IPS-NIHi11 (cell line): ENCODE measurements at places on chromosomes 1 and 21.
A peak's percentile ranks its signal among the peaks of the same experiment; 100 is the strongest.

- DNase-seq = no peak
Measured at GRCh38 chr1:85576266-85576641, 4.3 kb upstream of the CCN1 start.

- no peak for DNase-seq
Measured at GRCh38 chr1:29621826-29622435, 385.6 kb downstream of the PTPRU start.

- DNase-seq = peak; percentile 6
Measured at GRCh38 chr1:1168451-1169411, 4.9 kb upstream of the TTLL10 start.

DNA sequence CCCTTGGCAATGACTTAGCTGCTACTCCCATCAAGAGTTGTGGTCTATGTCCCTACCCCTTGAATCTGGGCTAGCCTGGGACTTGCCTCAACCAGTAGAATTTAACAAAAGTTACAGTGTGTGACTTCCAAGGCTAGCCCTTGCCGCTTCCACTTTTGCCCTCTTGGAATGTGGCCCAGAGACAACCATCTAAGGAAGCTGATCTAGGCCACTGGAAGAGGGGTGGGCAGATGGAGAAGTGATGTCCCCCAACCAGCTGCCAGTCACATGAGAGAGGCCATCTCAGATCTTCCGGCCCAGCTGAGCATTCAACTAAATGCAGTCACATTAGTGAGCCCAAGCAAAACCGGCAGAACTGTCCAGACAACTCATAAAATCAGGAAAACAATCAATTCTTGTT lies 115.1 kb downstream of the TOMM20 start:
- no peak for DNase-seq

DNA sequence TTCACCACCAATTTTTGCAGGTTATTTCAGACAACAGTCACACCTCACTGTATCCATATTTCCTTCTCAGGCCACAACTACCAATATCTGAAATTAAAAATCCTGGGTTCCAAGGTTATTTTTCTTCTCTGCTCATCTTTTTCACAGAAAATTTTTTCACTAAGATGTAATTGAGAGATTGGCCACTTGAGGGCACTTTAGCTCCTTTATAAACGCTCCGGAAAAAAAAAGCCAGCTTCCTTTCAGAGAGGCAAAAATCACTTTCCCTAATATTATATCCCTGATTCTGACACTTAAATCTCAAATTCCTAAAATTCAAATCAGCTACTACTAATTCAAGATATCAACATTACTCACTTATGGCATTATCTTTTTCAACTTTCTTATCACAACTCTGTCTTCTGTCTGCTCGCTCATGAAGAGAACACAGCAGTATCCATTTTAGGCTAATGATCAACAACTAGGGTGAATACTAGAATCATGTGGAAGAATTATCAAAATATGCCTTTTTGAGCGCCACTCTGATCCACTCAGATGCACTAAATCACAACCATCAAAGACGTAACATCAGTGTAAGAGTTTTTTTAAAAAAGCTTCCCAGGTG lies 101.4 kb upstream of the RGS1 start:
- DNase-seq = peak; percentile 42

DNA sequence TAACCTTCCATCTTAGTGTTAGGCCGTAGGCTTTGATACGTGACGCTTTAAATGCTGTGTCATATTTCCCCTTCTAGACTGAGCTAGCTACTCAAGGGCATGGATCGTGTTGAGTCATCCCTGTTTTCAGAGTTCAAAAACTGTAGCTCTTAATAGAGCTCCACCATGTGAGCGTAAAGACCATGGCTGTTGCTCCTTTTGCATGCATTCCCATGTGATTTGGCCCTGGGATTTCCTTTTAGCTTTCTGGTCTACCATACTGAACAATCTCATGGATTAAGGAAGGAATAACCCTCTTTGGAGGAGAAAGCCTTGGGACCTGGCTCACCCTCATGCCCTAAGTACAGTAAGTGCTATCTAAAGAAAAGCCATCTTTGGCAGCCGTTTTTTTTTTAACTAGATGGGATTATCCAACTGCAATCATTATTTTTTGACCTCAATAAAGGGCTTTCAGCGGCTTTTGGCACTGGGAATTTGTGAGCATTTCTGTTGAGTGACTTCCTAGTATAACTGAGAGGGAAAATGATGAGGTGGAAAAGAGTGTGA lies 76.6 kb downstream of the PLPP3 start:
- DNase-seq = no peak

DNA sequence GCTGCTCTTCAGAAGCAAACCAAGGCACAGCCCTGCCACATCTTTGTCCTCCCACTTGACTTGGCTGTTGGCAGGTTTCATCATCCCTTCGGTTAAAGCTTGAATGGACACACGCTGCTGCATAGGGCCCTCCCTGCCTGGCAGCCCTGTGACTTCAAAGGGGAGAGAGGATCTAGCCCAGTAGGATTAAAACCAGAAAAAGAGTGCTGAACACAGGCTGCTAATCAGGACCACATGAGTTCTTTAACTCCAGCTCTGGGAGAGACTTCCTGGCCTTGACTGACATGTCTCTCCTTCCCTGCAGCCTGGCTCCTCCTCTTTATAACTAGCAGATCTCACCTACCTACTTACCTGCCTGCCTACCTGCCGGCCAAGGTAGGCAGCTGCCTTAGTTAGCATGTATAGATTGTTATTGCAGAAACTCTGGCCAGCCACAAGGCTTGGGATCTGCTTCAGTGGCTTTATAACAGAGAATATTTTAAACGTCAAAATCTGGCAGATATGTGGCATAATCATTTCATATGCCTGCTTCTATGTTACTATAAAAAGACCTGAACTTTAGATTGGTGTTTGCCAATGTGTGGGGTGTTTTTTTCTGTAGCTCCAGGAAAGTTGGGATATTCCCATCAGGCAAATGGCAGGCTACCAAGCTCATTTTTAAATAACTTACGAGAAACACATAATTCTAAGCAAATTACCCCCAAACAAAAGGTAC lies 49.4 kb downstream of the ERG start:
- peak; percentile 62 for DNase-seq

- no peak for DNase-seq
Measured at GRCh38 chr1:20998826-20999225, 177.9 kb downstream of the EIF4G3 start.

DNA sequence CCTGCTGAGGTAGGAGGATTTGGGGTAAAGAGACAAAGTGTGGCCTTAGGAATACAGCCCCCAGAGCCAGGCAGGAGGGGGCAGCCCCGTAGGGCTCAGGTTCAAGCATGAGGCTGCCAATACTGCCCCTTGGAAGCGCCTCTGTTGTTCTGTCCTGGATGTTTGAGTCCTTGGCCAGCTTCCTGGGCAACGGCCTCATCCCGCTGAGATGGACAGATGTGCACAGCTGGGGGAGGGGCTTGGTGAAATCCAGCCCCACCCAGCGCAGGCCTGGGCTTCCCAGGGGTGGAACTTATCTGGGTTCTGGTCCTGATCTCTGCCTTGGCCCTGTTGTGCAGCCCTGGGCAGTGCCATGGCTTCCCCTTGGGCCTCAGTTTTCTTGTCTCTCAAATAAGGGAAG lies 34.8 kb upstream of the MAN1C1 start:
- no peak for DNase-seq

DNA sequence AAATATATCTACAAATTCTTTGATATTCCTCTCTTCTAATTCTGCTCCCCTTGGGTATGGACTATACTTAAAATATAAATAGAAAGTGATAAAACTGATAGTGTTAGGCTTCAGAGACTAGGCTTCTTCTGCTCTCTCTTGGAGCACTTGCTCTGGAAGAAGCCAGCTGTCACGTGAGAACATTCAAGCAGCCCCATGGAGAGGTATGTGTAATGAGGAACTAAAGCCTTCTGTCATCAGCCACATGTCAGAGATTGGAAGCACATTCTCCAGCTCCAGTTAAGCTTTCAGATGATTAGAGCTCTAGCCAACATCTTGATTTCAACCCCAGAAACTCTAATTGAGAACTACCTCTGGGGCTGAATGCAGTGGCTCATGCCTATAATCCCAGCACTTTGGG lies 34.3 kb downstream of the XKR8 start:
- DNase-seq = no peak

GRCh38 chr1:164183854-164184635 lies 374.9 kb upstream of the PBX1 start:
- DNase-seq = no peak

DNA sequence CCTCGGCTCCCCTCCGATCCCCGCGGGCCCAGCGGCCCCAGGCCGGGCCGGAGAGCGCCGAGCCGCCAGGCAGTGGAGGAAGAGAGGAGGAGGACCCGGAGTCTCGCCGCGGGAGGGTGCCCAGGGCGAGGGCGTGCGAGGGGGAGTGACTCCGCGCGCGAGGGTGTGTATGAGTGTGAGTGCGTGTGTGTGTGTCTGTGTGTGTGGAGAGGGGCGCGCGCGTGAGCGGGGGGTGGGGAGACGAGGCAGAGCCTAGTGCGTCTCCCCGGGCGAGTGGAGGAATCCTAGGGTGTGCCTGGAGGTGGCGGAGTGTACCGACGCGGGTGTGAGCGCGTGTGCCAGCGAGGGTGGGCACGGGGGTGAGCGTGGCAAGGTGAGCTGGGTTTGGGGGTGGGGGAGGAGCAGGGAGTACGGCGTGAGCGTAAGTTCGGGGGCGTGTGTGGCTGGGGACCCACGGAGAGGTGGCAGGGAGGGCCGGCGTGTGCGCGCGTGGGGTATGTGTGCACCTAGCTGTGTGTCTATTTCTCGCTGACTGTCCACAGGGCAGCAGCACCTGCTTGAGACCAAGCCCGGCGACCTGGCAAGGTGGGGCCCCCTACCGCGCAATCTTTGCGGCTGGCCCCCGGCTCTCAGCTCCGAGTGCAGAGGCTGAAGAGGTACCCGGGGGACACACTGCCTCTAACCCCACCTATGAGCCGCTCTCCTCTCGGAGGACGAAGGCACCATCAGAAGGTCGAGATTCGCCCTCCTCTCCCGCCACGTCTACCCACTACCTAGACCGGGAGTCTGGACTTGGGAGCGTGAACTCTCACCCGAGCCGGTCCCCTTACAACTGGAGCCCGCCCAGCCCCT lies 784 bp upstream of the KCND3 start:
- peak; percentile 56 for DNase-seq

DNA sequence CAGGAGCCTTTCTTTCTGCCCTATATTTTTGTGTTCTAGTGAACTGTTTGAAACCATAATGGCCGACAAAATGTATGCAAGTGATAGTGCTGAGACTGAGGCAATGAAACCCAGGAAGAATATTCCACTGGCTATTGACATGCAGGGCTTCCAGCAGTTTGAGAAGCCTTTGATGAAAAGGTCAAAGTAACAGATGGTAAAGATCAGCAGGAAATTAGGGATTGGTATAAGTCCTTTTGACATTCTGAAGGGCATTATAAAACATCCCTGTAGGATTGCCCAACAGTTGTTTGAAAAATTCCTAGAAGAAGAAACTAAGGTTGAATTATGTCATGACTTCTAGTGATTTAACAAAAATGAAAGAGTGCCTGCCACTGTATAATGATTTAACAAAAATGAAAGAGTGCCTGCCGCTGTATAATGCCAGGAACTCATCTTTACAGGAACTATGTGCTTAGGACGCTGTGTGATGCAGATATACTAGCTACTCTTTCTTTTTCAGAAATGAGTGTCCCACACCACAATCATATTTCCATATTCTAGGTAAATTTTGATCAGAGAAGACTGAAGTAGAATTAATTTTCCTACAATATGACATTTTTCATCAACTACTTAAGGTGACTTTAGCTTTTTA lies 283.9 kb upstream of the ST6GALNAC5 start:
- peak; percentile 22 for DNase-seq

GRCh38 chr1:203558064-203558760 lies 64.3 kb downstream of the OPTC start:
- no peak for DNase-seq

DNA sequence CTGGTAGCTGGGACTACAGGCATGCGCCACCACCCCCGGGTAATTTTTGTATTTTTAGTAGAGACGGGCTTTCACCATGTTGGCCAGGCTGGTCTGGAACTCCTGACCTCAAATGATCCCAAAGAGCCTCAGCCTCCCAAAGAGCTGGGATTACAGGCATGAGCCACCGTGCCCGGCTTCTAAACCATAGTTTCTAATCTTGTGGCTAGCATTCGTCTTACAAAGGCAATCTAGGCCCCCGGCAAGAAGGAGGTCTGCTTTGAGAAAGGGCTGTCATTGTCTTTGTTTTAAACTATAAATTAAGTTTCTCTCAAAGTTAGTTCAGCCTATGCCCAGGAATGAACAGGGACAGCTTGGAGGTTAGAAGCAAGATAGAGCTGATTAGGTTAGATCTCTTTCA lies 10.3 kb upstream of the L1TD1 start:
- DNase-seq = no peak

DNA sequence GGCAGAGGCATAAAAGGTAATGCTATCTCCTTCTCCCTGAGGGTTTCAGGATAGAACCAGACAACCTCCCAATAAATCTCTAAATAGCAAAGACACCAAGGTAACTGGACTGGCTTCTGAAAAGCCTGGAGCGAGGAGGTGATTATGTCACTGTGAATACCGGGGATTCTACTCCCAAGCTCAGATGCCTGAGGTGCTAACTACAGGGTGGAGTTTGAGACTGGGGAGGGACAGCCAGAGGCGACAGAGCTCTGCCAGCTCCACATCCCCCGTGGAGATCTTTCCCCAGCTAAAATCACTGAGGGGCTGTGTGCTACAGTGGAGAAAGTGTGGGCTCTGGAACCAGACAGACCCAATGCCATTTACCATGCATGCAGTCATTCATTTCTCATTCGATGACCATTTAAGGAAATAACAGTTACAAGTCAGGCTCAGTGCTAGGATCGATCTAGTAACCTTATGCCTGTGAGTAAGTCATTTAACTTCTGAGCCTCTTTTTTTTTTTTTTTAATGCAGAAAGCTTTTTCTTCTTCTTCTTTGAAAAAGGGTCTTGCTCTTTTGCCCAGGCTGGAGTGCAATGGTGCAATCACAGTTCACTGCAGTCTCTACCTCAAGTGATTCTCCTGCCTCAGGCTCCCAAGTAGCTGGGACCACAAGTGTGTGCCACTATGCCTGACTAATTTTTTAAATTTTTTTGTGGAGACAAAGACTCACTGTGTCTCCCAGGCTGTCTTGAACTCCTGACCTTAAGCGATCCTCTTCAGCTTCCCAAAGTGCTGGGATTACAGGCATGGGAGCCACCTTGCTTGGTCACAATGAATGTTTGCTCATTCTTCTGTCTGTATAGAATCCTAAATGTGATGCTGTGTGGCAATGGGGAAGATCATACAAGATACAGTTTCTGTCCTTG lies 8.1 kb upstream of the SLC45A3 start:
- no peak for DNase-seq

GRCh38 chr1:82483146-82483545 lies 682.4 kb downstream of the ADGRL2 start:
- no peak for DNase-seq
